ENCODE measurements at places on chromosomes 7 and 10.

- no peak for DNase-seq
These were observed 74.1 kb downstream of the TACC2 start for GRCh38 chr10:122062831-122063674.

DNA sequence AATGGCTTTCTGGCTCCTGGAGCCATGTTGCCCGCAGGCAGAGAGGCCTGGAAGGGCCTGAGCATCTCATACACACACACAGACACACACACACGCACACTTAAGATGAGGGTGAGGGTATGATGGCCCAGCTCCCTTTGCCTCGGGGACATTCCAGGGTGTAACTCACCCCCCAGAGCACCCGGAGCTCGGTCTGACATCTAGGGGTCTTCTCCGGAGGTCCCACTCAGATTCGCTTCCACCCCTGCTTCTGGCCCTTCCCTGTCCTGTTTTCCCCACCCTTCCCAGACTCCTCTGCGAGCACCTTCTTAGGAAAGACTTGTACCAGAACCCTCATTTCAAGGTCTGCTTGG lies 304.4 kb downstream of the GRID1 start:
- no peak for DNase-seq

GRCh38 chr7:74364061-74364460 lies 74.9 kb downstream of the CLIP2 start:
- no peak for DNase-seq

- DNase-seq: no peak
These were observed at the start of gene CYP26C1 for GRCh38 chr10:93059975-93060886. Gene CYP26C1, plus strand, starts transcription at chr10:93060798. Its CDS starts 466 bp downstream, at chr10:93061264.

DNA sequence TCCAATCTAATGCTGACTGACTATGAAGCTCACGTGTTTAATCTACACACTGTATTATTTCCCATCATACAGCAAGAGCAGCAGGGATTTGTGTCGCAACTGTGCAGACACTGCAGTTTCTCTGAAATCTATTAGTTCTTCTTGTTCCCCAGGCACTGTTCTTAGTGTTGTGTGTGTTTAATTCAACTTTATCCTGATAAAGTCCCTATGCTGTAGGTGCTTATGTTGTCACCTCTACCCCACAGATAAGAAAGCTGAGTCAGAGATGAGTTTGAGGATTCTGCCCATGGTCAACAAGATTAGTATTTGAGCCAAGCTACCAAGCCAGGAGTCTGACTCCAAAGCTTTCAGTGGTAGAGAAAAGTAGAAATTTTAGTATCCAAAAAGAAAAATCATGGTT lies 22.5 kb upstream of the EPHB6 start:
- DNase-seq: no peak

- DNase-seq: no peak
These were observed 295.2 kb upstream of the ZNF32 start for GRCh38 chr10:43943818-43944360.

DNA sequence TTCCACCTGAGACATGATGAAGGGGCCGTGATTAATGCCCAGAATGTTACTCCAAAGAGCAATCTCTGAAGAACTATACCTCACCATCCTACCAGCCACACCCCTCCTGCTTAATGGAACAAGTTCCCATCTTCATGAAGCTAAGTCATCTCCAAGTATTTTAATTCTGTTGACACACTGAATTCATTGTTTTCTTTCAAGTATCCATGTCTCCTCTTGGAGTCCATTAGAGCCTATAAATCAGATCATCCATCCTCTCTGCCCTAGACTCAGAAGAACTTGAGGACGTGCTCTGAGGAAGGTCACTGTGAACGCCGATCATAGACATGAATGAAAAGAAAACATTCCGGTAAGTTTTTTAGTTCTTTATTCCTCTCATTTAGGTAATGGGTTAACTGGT lies 126.8 kb downstream of the RSU1 start:
- no peak for DNase-seq

Data from NCI-H526 treated with DMSO at 0.1 percent for 48 hours (cell line).